ENCODE measurements at places on chromosomes 4 and X.

DNA sequence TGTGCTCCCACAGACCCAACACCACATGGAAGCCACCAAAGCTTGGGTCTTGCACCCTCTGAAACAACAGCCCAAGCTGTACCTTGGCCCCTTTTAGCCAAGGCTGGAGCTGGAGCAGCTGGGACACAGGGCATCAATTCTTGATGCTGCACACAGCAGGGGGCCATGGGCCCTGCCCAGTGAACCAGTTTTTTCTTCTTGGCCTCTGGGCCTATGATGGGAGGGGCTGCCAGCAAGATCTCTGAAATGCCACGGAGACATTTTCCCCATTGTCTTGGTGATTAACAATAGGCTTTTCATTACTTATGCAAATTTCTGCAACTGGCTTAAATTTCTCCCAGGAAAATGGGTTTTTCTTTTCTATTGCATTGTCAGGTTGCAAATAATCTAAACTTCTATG lies 49.0 kb downstream of the SPANXA2 start:
- DNase-seq, result no peak

DNA sequence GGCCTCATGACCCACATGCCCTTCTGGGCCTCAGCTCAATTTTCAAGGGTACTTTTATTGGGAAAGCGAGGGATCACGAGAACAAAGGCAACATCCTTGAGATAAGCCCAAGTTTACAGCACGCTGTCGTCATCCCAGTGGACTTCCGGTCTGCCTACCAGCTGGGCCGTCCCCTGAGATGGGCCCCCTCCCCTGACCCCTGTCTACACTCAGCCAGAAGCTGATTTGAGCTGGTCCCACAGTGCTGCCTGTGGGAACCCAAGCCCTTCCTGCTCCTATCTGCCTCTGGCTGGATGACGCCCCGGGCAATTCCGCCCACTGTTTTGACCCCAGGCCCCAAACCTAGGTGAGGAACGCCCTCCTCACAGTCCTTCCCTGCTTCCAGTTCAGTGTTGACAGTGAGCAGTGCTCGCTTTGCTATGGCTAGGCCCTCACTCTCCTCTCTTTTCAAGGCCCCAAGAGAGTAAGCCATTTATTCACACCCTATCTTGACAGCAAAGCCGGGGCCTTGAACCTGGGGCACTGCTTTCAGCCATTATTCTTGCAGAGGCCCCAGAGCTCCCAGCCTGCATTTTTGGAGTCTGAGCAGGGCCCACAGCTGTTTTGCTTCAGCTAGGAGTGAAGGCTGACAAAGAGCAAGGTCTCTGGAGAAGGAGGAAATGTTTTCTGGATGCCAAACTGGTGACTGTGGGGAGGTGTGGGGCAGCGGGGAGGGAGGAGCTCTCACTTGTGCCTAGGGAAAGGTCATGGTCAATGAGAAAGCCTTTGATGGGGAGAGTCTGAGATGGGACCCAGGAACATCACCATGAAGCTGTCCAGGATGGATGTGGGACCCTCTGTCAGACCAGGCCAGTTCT lies 164.6 kb upstream of the BCOR start:
- no peak for DNase-seq

- no peak for DNase-seq
Measured at GRCh38 chr4:39181520-39181904, 817 bp upstream of the WDR19 start.

- DNase-seq, result no peak
Measured at GRCh38 chr4:37770016-37770415, 56.5 kb upstream of the PGM2 start.

DNA sequence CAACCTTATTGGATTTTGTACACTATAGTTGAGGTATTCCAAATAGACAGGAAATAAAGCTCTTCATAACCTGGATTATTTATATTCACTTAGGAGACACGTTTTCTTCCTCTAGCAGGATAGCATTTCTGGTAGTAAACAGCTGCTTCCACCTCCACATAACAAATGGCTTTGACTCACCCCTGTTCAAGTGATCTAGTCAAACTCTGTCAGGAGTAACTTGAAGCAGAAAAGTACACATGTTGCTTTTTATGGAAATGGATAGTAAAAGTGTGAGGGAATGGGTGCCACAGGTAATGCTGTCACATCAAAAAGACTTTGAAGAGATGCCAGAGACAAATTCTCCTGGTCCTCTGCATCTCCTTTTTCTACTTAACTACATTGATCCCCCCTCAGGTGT lies 258.7 kb upstream of the SLC7A11 start:
- DNase-seq, result no peak

DNA sequence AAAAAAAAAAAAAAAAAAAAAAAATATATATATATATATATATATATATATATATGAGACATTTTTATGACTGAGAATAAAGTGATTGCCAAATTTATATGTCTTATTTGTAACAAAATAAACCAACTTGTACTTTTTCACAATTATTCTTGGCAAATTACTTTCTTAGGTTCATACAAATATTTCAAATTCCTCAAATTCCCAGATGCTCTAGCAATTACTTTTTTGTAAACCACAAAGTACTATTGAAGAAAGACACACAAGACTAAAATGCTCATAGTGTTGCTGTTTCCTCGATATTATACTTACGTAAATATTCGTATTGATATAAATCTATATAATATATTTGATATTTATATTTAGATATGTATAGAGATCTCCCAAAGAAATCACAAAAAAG lies 390.0 kb downstream of the FAT4 start:
- no peak for DNase-seq

DNA sequence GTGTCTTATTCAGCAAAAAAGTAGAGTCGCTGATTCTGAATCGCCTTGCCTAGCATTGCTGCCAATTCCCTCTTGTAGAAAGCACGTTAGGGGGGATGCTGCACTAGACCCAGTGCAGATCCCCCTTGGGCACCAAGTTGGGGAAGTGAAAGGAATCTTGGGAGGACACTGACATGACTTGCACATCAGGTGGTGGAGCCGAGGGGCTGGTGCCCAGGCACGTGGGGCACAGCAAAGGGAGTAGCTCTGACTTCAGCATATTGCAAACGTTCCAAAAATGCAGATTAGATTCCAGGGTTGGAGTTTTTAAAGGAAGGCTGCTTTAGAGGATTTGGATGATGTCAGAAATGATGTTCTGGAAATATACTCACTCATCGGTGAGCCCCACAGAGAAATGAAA lies 47.4 kb upstream of the GPM6B start:
- no peak for DNase-seq

GRCh38 chrX:7950865-7951264 lies 23.7 kb upstream of the PNPLA4 start:
- DNase-seq, result no peak

- peak; percentile 80 for DNase-seq
Measured at GRCh38 chr4:13548984-13549546, 4.8 kb upstream of the NKX3-2 start.

- no peak for DNase-seq
Measured at GRCh38 chr4:126242679-126243390, 928.1 kb downstream of the FAT4 start.

DNA sequence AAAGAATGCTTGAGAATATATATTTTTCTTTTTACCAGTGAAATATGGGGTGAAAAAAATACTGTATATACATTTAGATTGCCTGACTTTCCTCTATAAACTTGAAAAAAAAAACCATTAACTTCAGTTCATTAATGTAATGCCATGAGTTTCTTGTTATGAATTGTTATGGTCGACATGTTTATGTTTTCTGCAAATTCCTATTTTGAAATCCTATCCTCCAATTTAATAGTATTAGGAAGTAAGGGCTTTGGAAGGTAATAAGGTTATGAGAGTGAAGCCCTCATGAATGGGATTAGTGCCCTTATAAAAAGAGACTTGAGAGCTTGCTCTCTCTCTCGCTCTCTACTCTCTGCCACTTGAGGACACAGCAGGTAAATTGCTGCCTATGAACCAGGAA lies 211.4 kb downstream of the LDB2 start:
- no peak for DNase-seq

GRCh38 chrX:153537526-153538295 lies 20.3 kb downstream of the ATP2B3 start:
- no peak for DNase-seq

DNA sequence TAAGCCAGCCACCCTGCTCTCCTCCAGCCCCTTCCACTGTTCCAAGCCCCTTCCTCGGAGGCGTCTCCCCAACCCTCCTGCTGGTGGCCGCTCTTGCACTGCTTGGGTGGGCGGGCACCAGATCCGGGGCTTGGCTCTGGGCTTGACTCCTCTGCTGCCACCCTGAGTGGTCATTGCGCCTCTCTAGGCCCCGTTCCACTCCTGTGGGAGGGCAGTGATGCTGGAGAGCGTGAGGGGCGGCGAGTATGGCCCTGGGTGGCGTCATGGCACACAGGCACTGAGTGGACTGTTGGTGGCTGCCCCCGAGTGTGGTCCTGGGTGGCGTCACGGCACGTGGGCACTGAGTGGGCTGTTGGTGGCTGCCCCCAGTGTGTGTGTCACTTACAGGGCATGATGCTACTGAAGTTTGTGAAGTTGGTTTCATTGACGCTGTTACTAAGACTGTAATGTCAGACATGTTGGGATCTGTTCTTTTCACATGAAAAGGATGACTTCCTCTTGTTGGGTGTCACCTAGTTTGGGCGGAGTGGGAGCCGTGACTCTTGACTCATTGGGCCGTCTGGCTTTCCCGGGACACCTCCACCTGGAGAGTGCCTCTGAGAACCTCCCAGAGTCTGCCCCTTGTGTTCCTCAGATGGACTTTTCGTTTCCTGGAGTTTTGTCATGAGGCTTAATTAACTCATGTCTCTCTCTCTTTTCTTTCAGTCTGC lies 55.9 kb upstream of the HGFAC start:
- DNase-seq, result no peak

- DNase-seq, result no peak
Measured at GRCh38 chr4:125832161-125832560, 517.4 kb downstream of the FAT4 start.

Data from activated CD4-positive, alpha-beta T cell treated with anti-CD3 and anti-CD28 coated beads for 24 hours (primary cell).